ENCODE measurements at places on chromosomes 12 and 14. TPM values are rescaled to one million over a fixed set of nuclear protein-coding genes. Genes with fewer than 3 reads are reported as not detected.

The NTS gene
- not detected for total RNA-seq

DNA sequence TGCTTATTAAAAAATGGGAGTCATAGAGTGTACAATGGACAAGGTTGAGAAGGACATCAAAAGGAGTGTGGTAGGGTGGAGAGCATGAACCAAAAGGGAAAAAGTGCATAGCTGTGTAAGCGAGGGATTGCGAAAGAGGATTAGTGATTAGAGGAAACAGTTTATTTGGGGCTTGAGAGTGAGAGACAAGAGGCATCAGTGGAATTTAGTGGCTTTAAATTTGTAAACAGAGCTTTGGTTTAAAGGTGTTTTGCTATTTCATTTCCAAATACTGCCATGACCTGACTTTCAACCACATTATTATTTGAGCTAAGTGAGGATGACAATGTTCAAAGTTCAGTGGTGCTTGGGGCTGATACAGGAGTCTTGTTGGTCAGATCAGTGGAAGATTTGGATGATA, 53.4 kb downstream of the SLC16A7 start:
- DNase-seq, result no peak

- DNase-seq, result no peak
Measured at GRCh38 chr14:63192085-63192484, 12.2 kb upstream of the RHOJ start.

GRCh38 chr12:5554711-5555110, 122.8 kb downstream of the NTF3 start:
- DNase-seq, result no peak

- peak; percentile 82 for DNase-seq
Measured at GRCh38 chr14:58239244-58240195, 5.1 kb upstream of the PSMA3 start.

DNA sequence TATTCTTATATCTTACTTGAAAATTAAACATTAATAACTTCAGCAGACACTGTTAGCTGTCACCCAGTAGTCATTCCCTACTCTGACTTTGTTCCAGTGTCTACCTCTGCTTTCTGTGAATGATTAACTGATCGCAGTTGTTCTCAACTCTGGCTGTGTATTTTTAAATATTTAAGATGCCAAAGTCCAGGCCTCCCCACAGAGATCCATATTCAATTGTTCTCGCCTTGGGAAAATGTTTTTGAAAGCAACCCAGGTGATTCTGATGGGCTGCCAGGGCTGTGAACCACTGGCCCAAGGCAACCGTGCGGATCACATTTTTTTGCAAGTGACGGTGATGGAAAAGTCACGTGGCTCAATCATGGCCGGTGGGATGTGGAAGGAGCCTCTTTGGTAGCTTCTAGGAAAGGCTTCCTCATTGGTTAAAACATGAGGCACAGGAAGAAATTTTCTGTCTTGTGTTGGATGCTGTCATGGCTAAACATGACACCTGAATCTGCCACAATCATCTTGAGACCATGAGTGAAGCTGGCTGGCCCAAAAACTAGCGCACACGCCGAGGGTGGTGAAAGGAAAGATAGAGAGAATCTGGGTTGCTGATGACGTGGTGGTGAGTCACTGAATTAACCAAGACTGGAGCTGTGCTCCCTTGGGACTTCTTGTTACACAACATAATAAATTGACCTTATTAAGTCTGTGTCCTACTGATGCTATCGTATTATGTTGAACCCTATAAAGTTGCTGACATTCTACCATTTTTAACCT, 37.2 kb downstream of the RDH12 start:
- DNase-seq, result no peak

- no peak for DNase-seq
Measured at GRCh38 chr14:94691660-94692034, 78.3 kb downstream of the GSC start.

DNA sequence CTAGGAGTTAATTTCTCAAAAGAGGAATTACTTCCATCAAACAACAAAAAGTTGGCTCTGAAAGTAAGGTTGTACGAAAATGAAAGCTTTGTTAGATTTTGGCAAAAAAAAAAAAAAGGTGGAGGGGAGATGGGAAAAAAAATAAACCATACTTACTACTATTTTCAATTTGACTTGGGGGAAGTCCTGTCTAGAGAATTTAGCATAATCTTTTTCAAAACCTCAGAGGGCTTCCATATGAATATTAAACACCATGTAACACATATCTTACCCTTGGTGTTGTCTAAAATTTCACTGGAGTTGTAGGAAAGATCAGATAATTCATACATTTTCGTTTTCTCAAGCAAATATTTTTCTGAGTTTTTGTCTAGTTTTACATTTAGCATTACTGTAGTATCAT, 17.5 kb downstream of the GRIP1 start:
- DNase-seq, result no peak

The RPL10L gene
- not detected for total RNA-seq

DNA sequence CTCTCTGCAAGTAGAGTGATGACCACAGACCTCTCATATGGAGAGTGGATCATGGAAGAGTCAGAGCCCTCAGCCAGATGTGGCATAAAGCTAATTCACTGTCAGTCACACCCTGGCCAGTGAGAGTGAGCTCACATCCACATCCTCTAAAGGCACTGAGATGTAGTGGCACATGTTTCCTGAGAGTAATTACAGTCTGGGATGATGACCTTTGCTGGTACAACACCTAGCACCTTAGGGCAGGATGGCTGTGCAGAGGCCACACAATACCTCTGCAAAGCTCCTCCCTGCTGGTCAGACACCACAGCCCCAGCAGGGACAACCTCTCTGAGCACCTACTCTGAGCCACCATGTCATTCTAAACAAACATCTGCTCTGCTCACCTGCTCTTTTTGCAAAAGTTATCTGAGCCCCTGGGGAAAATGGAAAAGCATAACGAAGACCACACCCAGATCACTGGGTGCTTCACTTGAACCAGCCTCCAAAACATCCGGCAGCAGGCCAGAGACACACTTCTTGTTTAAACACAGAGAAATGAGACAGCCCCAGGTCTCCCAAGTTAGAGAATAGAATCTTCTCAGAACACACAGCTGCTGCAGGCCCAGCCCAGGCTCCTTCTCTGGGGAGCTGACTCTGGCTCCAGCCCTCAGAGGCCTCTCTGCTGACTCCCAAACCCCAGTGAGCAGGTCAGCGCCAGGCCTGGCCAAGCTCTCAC, 30.3 kb downstream of the PITPNM2 start:
- DNase-seq, result peak; percentile 38

- DNase-seq, result no peak
Measured at GRCh38 chr12:96774496-96775256, 132.4 kb upstream of the NEDD1 start.

GRCh38 chr14:71665781-71666180, 266.4 kb upstream of the RGS6 start:
- DNase-seq, result no peak

GRCh38 chr14:44107156-44107555, 399.9 kb downstream of the FSCB start:
- DNase-seq, result no peak

DNA sequence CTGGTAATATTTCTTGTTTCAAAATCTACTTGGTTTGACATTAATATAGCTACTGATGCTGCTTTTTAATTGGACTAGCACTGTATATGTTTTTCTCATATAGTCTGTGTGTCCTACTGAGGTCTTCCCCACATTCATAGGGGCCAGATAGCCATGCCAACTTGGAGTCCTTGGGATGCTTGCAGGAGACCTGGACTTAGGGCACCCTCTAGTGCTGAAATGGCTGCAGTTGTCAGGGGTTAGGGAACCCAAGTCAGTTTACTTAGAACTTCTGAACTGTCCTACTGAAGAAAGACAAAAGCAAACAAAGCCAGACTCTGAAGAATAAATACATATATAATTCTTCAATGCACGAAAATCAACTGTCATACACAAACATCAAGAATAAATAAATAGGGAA, 279.9 kb upstream of the SYT1 start:
- no peak for DNase-seq

DNA sequence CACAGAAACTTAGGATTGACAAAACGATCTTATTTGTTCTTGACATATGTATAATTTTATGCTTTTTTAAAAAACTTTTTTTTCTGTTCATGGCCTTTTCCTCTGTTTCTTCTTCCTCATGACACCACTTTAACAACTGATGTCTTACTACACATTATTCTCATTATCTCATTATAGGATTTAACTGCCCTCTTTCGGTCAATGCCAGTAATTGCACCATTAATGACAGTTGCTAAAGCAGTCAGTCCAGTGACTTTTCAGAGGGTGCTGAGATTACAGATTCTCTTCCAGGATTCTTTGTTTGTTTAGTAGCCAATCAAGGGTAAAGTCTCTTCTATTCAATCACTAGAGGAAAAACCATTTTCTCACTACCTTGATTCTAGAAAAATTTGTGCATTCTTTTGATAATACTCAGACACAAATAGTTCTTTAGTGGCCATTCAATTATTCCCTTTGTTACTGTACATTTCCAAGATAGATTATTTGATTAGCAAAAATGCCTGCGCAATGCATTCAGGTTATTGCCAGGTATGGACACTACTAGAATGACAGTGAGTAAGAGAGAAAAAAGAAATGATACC, 50.1 kb downstream of the KLRG1 start:
- DNase-seq, result no peak

DNA sequence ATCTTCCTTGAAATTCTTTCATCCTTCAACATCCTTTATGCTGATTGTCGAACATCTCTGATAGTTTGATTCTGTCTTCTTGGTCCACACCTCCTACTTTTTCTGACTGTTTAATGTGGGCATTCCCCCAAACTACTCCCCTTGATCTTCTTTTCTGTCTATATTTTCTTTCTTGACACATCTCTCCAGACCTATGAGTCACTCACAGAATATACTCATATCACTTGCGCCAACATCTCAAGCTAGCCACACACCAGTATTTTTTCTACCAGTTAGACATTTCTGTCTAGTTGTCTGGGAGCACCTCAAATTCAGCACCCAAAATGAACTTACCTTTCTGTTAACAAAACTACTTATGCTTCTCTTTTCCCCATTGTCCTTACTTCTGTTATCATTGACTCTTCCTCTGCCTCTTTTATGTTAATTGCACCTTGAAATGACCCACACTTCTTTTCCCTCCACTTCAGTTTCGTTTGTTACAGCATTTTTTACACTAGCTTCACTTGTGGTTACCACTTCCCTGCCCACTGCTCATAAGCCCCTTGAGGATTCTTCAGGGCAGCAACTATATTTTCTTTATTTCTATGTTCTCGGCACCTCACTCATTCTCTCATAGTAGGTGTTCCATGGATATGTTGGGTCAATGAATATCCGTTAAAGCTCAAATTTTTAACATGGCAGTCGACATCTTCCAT, 33.5 kb downstream of the TSHR start:
- DNase-seq, result no peak

DNA sequence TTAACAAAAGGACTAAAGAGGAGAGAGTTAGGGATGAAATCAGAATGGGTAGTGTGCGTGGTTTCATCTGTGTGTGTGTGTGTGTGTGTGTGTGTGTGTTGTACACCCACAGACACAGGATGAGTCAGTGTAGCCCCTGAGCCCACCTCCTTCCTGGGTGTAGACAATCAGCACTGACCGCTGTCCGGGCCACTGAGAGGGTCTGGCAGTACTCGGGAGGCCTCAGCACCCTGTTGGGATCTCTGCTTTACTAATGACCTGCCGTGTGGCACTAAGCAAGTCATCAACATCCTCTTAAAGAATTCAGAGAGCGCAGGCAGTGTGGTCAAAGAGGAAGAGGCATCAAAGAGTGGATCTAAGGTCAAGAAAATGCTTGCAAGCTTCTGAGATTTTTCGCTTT, 112.6 kb downstream of the PRMT8 start:
- no peak for DNase-seq

The PROX2 gene
- total RNA-seq, result not detected

The OR10G2 gene
- not detected for total RNA-seq

The SLCO1A2 gene
- total RNA-seq, result not detected

DNA sequence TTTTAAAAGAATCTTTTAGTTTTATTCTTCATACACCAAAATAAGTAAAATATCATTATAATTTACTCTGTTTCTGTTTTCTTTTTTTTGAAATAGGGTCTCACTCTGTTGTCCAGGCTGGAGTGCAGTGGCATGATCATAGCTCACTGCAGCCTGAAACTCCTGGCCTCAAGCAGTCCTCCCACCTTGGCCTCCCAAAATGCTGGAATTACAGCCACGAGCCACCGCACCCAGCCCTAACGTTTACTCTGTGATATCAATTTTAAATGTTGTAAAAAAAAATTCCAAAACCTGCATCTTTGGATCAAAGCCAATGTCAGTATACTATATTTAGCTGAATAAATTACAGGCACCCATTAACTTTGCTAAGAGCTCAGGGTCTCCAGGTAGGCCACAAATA, 437.1 kb upstream of the USP15 start:
- no peak for DNase-seq

- DNase-seq, result peak; percentile 52
Measured at GRCh38 chr12:66087365-66087943, 43.1 kb downstream of the LLPH start.

All from activated CD4-positive, alpha-beta memory T cell treated with anti-CD3 and anti-CD28 coated beads, Interleukin-2, amount 10 ng/mL, durations not matched to agents 7 days and 5 days (primary cell).